ENCODE measurements at places on chromosomes 1 and 21.
A peak's percentile ranks its signal among the peaks of the same experiment; 100 is the strongest.

- DNase-seq, result no peak
These were observed 2.6 kb downstream of the NAXE start for GRCh38 chr1:156594190-156594589.

DNA sequence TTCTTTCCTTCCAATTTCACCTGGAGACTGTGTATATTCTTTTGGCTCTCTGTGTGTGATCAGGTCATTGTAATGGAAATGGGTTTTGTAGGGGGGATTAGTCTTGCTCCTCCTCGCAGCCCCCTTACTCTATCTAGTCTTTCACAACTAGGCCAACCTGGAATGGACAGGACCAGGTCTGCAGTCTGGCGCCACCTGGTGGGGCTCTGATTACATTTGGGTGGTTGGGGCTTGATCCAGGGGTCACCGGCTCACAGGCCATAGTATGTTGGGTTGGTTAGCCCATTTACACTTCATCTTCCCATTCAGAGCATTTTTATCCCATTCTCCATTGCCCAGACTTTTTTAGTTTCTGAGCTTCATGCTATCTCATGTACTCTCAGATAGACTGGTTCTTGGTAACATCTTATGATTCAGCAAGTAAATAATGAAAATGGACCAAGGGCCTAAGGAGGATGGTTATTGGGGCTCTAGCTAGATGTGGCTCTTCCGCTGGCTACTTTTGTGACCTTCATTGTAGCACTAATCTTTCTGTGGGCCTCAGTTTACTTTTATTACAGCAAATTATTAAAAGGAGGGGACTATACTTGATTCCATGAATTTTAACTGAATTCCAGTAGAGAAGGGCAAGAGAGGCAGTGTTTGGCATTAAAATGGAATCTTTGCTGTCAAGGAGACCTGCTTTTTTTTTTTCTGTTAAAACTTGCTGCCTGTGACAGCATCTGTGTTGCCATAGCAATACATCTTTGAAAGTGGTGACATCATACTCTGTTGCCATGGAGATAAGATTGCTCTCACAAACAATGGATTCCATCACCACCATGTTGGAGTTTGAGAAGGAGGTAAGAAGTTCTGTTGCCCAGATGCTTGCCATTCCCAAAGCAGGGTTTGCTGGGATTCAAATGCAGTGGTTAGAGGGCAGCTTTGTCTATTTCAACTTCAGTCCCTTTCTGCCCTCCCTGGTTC lies 150.1 kb downstream of the PLXNA2 start:
- peak; percentile 61 for DNase-seq

GRCh38 chr1:46592823-46593222 lies 11.2 kb downstream of the MKNK1 start:
- DNase-seq, result no peak

GRCh38 chr1:8822373-8823294 lies 5.2 kb upstream of the RERE start:
- DNase-seq, result peak; percentile 76

DNA sequence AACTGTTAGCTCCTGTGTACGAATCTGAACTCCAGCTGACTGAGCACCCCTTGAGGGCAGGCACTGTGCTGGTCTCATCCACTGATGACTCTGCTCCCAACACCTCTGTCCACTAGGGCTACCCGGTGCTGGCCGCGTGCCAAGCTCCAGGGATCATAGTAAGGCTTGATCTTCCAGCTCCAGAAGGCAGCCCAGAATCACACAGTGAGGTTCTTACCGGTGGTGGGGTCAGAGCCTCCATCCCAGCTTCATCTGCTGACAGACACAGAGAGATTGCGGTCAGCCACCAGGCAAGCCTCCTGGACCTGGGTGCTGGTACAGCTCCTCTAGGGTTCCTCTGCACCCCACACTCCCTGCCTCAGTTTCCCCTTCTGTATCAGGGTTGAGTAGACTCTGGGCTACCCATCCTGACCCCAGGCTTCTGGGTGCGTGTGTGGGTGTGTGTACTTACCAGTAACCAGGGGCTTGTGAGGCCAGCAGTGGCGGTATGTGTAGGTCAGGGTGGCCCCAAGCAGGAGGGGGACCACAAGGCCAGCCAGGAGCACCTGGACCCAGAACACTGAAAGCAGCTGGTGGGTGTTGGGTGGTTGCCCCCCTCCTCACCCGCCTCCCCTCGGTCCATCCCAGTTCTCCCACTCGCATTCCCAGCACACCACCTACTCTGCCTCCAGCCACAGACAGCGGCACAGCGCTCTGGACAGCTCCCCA lies 3.4 kb downstream of the TNFRSF25 start:
- no peak for DNase-seq

DNA sequence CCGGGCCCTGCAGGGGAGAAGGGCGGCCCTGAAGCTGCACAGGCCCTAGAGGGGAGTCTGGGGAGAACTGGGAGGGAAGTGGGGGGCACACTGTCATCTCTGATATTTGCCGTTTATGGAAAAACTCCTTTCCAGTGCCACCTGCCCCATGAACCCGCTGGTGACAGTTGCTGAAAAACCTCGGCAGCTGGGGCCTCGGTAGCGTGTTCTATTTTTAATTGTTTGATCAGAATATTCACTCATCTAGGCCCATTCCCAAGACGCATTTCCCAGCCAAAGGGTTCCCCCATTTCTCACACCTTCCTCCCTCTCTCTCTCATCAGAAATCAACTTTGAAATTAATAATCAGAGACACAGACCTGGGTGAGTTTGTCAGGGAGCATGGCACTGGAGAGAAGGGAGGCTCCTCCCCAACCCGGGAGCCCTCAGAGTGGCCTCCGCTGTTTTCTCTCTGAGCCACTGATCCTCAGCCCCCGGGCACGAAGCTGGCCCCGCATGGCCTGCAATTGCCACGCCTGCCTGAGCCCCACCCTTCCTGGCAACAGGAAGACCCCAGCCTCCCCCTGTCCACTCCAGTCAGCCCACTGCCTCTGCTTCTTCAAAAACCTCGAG lies 111.1 kb downstream of the CASZ1 start:
- DNase-seq, result no peak

DNA sequence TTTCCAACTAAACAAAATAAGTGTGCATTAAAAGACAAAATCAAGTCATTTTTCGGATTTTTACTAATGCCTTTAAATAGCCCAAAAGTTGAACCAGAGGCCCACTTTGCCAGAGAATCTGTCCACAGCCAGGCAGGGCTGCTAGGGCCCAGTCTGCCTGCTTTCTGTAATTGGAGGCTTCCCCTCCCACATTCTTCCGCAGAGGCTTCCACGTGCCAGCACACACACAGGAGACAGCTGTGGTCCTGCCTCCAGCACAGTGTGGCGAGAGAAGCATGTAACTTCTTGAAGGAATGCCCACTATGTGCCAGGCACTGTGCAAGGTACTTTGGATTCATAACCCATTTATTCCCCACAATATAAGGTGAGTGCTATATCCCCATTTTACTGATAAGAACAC lies 11.3 kb upstream of the PDZK1IP1 start:
- no peak for DNase-seq

GRCh38 chr1:15399710-15400109 lies 10.0 kb upstream of the EFHD2 start:
- no peak for DNase-seq

DNA sequence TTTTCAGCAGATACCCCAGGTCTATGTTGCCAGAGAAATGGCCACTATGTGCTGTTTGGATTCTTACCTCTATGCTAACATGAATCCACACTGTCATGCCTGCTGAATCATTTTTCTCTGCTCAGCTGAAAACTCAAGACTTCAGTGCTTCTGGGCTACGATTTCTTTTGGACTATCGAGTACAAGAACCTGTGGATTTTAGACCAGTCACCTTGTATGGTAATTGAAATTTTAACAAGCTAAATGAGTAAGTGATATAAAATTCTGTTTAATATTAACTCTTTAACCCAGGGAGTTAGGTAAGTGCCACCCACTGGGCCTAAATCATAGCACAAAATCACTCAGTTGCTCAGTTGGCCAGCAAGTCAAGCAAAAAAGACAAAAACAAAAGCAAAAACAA lies 35.8 kb downstream of the LHX8 start:
- DNase-seq, result no peak

DNA sequence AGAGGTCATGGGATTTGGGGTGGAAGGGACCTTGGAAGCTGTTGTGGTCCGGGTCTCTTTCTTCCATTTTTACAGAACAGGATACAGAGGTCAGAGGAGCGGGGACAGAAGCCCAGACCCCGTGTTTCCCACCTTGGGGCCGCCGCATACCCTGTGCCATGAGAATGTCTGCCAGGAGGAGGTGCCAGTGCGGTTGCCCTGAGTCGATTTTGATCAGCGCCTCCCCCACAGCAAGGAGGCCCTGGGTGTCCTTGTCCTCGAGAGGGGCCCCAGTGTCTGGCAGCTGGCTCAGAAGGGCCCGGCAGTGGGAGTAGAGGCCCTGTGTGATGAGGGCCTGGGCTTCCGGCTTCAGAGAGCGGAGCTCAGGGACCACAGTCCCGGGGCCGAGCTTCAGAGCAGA lies 12.3 kb upstream of the MMEL1 start:
- DNase-seq, result no peak

DNA sequence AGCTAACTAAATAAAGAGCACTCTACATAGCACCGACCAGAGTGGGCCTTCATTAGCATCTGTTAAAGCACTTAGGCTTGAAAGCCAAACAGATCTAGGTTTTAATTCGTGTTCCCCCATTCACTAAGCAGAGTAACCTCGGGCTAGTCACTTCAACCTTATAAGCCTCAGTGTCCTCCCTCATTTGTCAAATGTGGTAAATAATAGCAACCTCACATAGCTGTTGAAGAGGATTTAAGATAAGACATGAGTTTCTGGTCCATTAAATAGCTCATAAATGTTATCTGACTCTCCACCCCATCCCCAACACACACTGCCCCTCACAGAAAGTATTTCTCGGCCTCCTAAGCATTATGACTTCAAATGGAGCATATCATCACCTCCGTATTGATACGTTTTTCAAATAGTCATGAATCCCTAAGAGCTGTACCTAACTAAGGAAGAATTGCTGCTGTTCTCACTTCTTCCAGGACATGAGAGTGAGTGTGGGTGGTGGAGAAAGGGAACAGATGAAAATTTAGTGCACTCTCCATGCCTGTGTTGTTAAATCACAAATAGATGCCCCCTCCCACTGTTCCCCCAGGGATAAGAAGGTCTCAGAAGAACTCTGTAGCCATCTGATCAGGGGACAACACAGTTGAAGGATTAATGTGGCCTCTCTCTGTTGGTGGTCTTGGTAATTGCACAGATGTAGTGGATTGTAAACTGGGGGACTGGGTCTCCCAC lies 47.6 kb downstream of the PLPP3 start:
- DNase-seq, result no peak

GRCh38 chr1:80918380-80918779 lies 882.4 kb upstream of the ADGRL2 start:
- no peak for DNase-seq

DNA sequence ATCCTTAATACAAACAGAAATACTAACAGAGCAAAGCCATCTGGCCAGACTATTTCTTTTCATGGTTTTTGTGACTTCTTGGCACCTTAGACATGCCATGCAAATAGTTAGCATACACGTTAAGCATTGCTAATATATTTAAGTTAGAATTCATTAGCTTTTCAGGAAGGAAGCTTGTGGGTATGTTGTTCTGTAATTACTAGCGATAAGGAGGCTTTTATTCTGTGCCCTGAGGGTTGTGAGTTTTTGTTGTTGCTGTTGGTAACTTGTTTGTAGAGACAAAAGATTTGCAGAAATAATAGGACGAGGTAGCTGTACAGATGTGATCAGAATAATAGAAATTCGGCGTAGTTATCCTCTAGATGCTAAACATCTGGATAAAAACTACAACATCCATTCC lies 305.3 kb downstream of the TM2D1 start:
- no peak for DNase-seq

- no peak for DNase-seq
These were observed 3.5 kb downstream of the ARPC5 start for GRCh38 chr1:183632114-183632513.

DNA sequence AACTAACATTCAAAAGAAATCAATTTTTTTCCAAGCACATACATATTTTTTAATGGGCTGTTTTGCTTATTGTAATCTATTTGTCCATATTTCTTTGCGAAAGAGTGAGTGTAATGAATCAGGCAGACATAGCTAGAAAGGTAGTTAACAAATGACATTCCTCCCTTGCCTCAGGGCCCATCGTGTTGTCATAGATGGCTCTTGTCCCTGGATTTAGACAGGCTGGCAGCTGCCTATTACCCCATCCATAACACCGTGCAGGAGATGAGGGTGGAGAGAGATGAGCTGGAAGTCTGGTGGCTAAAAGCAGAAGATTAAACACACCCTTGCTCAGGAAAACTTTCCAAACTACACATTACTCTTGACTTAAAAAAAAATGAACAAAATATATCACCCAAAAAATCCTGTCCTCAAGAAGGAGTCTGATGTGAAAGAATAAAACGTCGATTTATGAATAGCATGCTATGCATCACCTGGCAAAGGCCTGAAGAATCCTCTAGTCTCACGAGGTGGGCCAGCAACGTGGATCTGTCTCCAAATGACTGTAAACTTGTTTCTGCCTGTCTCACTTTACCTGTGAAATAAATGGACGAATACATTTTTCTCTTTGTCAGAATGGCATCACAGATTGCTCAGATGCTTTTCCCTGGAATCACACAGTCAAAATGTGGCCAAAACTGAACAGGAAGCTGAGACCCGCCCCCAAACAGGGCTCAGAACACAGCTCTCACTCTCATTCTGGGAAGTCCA lies 55.7 kb downstream of the C21orf91 start:
- no peak for DNase-seq

GRCh38 chr1:163066686-163067085 lies 2.5 kb upstream of the RGS4 start:
- DNase-seq, result no peak

GRCh38 chr1:237261198-237261597 lies 219.2 kb downstream of the RYR2 start:
- no peak for DNase-seq

GRCh38 chr1:162161916-162162550 lies 92.5 kb downstream of the NOS1AP start:
- no peak for DNase-seq

DNA sequence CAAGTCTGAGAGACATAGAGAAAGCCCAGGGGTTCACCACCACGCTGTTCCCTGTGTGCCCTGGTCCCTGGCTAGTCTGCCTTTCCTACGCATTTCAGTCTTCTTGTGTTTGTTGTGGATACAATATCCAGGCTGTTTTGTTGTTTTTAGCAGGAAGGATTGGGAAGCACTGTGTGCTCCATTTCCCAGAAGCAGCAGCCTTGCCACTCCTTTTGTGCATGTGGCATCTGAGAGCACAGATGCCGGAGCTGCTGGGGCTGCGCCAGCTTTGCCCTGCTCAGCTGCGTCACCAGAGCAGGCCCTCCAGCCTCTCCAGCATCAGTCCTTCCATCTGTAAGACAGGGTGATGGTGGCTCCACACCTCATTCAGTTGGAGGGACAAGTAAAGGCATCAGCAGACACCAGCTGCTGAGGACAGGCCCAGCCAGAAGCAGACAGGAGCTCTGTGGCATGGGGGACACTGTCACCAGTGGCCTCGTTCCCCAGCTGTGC lies 94.4 kb upstream of the COL6A1 start:
- DNase-seq, result no peak

- no peak for DNase-seq
These were observed 14.4 kb downstream of the CD55 start for GRCh38 chr1:207335695-207336363.

GRCh38 chr1:208107425-208108212 lies 136.6 kb downstream of the PLXNA2 start:
- DNase-seq, result peak; percentile 84

DNA sequence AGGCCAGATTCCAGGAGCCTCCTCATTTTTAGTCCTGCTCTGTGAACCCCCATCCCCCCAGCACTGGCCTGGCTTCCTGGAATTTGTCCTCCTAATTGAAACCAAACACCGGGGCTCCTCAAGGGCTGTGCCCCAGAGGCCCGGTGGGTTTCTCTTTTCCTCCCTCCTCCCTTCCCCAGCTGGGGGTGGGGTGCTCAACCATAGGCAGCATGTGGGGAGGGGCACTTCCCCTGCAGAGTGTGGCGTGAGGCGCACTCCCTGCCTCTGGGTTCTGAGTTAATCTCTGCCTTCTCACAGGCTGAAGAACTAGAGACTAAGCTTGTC lies 67.5 kb upstream of the ACOT11 start:
- DNase-seq, result no peak
